ENCODE measurements at places on chromosomes 6 and 20. TPM values are rescaled to one million over a fixed set of nuclear protein-coding genes. Genes with fewer than 3 reads are reported as not detected.

GRCh38 chr20:9068233-9068801 lies 570 bp upstream of the PLCB4 start:
- DNase-seq = peak; percentile 64

- DNase-seq = no peak
Observed at GRCh38 chr6:111720931-111721496, 115.3 kb upstream of the TRAF3IP2 start.

GRCh38 chr6:158381214-158381613 lies 68.9 kb downstream of the TULP4 start:
- DNase-seq = no peak

GRCh38 chr6:29723666-29724588 lies 693 bp downstream of the HLA-F start:
- peak; percentile 80 for DNase-seq

GRCh38 chr6:127630800-127631199 lies 53.8 kb downstream of the C6orf58 start:
- no peak for DNase-seq

DNA sequence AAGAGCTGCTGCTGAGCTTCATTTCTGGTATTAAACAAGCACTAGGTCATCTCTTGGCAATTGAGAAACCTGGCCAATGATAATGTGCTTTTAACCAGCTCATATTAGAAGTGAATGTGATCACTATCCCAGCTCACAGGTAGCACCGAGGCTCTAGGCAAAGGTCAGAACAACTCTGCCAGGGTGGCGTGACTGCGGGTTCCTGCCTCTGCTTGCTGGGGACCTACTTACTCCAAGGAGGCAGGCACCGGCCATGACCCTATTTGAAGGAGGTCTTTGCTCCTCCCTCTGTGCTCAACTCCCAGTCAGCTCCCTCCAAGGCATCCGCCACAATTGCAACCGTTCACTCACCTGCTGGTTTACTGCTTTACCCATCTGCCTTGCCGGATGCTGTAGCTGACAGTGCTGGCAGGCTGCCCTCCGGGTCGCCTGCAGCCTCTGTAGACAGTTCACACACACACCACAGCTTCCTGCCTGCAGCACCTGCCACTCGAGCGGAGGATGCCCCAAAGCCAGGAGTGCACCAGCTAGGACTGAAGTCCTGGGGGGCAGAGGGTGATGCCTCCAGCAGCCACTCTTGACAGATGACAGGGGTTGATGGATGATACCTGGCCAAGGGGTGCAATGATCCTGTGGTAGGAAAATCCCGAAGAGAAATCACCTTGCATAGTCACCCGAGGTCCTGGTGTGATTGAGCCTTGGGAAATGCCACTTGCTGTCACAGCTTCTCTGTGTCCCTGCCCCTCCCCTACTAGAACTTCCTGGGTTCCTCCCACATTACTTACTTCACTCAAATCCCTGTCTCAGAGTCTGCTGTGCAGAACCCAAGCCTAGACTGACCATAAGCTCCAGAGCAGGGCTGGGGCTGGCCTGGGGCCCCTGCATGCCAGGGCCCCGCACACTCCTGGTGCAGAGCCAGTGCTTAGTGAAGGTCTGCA lies 8.8 kb upstream of the VSX1 start:
- no peak for DNase-seq

Gene RPS21
- 1,050 TPM for total RNA-seq

Gene CCN5
- total RNA-seq = 112 TPM

Gene BHLHE23
- total RNA-seq = not detected

Gene TCF15
- total RNA-seq = 0.43 TPM
